ENCODE measurements at places on chromosomes 1 and 21.

DNA sequence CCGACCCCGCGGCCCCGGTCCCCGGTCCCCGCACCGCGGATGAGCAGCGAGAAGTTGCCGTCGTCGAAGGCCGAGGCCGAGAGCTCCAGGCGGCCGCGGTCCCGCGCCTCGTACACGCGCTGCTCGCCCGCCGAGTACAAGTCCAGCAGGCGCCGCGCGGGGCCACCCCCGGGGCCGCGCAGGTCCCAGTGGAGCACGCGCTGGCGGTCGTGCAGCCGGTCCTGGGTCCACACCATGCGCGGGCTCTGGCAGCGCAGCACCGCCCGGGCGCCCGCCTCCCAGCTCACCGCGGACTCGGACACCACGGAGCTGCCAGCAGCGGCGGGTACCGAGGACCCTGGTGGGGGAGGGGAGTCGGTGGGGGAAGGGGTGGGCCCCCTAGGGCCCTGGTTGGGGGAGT lies 2.9 kb downstream of the MXRA8 start:
- DNase-seq: no peak

DNA sequence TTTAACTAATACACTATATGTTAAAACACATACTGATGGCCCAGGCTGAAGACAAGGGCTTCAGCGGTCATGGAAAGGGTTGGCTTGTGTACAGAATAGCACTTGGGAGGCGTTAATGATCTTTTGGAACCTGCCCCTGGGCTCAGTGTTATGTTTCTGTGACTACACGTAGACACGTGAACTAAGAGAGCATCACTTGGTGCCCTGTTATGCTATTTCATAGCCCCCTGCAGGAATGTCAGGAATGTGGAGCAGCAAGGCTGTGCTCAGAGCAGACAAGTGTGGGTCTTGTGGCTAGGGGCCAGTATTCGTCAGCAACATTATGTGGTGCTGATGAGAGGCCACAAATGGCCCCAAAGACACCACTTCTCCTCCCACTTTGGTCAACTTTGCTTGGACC lies 132.4 kb downstream of the MAP3K21 start:
- no peak for DNase-seq

GRCh38 chr21:40615505-40616376 lies 231.2 kb downstream of the DSCAM start:
- no peak for DNase-seq

DNA sequence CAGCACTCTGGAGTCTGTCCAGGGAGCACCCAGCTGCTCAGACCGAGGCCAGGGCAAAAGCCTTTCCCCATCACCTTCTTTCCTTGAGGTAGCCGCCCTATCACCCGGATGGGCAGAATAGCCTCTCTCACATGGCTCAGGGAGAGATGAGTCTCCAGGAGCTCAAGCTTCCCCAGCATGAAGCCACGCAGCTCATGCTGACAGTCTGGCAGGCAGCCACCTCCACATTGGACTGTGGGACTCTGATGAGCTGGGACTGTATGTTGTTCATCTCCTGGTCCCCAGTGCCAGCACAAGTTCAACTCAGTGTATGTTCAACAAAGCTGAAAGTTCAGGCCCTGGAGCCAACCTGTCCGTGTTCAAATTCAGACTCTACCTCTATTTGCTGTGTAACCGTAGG lies 75.2 kb upstream of the ZC3H12A start:
- no peak for DNase-seq

DNA sequence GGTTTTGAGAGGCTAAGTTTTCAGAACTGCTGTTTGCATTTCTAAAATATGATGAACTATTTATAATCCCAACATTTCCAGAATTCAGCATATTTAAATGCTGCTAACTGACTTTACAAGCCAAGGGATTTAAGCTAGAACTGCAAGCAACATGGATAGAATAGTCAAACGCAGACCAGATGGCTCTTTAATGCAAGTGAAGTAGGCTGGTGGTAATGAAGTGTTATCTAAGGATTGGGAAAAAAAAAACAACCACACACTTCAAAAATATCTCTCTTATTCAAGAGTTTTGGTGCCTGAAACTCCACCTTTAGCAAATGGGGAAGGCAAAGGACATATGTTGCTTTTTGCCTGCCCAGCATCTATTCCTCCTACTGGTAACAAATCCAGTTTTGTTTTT lies 20.9 kb upstream of the SSX2IP start:
- no peak for DNase-seq

DNA sequence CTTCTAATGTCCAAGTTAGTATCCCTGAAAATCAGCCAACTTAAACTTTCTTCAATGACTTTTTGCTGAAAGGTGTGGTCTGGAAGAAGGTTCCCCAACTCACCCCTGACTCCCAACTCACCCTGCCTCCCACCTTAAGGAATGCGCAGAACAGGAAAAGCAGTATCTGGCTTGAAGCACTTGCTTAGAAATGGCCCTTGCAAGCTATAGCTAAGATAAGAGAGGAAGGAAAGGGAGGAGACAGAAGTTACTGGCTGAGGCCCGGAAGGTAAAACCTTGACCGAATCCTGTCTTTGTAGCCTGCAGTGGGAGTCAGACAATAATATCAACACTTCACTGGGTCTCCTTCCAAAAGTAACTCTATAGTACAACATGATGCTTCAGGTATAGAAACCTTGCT lies 2.9 kb downstream of the CYYR1 start:
- no peak for DNase-seq

GRCh38 chr1:30728340-30728739 lies 5.0 kb upstream of the MATN1 start:
- DNase-seq: no peak

DNA sequence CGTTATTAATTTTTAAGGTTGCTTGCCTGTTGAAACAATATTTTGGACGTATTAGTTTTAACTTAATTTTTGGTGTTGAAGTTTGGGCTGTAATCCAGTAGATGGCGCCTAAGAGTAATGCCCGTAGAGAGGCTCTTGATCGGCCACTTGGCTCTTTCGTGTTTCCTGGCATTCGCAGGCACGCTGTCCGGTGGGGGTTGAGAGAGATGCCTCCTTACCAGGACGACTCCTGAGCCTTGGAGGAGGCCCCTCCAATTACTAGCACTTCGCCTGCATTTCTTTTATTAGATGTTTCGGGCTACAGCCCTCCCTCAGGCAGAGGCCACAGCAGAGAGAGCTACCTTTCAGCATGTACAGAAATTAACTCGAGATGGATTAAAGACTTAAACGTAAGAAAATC lies 12.0 kb downstream of the OR2M4 start:
- peak; percentile 40 for DNase-seq

DNA sequence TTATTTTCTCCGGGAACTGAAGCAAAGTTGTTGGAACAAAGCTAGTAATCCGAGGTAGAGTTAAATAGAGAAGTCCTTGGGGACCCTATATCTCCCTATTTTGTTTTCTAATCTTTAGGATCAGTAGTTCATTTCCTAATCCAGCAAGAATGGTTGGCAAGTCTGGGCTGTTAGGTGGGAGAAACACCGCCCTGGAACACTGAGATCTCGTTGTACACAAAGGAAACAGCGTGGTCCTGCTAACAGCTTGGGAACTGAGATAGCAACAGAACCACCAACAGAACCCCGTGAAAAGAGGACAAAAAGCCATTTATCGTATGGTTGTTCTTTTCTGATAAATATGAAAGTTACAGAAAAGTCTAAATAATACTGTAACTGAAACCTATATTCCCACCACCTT lies 121.9 kb upstream of the CDC42BPA start:
- no peak for DNase-seq

GRCh38 chr1:175749075-175749474 lies 5.7 kb upstream of the TNR start:
- DNase-seq: no peak

DNA sequence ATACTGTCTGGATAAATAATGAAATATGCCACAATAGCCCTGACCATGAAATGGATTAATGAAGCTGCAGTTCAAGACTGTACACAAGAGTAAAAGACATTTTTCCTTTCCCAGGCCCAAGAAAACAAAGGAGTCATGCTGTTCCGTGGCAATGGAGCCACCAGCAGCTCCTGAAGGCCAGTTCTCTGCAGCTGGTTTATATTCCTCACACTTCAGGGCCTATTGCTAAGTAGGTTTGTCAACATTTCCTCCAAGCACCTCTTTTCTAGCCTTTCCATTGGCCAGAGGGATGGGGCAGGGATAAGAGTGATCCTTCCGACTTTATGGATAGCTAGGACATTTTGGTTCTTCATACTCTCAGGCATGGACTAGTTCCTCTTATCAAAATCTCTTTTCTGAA lies 24.2 kb upstream of the RGL1 start:
- DNase-seq: no peak

- DNase-seq: no peak
Measured at GRCh38 chr1:41964400-41964799, 45.7 kb upstream of the HIVEP3 start.

DNA sequence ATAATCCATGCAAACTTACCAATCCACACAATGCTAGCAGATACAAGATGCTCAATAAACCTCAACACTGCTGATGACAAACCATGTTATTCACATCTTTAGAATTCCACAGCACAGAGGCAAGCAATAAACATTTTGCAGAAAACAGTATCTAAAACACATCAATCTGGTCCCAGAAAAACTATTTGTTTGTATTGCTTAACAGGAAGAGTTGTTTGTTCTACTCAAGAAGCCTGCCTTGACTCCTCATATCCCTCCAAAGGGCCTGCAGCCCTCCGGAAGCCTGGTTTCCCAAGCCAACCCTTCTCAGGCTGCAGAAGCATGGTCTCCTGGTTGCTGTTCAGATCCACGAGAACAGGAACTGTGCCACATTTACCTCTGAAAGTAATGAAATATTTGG lies 139.7 kb downstream of the RERE start:
- no peak for DNase-seq

DNA sequence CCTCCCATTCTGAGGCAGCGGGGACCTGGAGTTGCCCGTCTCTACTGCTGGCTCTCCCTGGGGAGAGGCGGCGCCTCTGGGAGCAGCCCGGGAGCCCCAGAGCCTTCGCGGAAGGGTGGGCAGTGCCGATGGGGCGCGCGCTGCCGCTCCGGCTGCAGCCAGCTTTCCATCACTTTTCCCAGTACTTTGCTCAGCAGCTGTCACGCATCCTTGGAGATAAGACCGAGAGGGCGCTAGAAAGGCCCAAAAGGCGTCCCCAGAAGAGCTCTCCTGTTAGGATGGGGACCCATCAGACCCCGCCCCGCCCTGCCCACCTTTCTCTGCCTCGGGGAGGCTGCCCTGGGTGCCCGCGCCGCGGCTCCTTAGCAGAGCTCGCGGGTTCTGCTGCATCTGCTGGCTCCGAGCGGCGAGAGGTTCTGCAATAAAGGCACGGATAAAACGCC lies 534 bp downstream of the KCNH1 start:
- DNase-seq: no peak

DNA sequence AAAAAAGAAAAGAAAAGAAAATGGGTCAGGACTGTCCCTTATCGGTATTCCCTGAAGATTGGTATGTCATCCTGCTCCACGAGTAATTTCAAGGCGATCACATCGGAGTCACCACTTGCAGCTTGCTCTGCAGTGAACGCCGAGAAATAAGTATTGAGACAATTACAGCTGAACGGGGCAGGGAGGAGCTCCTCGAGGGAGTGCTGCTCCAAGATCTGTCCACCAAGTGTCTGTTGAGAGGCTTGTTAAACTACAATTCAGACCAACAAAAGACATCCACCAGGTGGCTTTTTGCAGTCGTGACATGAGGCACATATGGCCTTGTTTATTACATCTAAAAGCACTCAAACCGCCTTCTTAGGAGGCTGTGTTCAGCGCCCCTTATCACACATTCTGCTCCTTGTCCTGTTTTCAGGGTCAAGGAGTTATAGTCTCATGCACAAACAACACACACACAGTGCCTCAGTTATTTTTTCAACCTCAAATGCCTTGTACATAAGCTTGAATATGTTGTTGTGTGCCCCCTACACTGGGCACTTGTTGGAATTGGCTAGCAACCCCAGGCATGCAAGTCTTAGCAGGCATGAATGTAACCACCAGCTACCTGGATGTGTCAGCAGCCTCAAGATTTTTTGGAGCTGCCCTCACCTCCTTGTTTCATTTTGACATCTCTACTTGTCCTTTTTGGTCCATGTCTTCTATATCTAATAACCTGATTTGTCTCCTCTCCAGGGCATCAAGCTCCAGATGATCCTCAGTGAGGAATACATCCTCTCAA lies 13.0 kb upstream of the CD48 start:
- no peak for DNase-seq

GRCh38 chr1:107782217-107782845 lies 182.6 kb downstream of the VAV3 start:
- peak; percentile 76 for DNase-seq

DNA sequence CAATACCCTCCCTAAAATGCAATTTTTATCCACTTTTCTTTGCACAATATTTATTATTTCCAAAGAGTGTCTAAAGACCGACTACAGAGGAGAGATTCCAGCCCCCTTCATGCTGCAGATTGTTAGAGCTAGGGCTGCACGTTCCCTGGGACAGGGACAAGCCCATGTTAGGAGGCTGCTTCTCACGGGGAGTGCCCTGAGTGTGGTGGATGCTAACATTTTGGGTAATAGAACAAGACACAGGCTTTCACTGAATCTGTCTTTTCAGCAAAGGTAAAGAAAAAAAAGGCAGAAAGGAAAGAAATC lies 125.4 kb downstream of the RIPK4 start:
- no peak for DNase-seq

DNA sequence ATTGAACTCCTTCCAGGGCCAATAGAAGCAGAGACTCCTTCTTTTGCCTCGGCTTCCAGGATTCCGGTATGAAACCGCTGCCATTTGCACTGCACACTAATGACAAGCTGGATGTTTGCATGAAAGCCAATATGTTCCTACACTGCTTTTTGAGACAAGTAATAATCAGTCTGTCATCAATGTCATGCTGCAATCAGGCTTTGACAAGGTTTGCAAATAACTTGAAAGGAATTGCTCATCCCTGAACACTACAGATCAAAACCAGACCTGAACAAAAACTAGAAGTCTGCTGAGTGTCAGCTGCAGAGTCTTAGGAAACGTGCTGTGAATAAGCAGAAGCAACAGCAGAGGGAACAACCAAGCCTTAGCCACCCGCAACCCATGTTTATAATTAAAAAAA lies 720.7 kb upstream of the CXADR start:
- DNase-seq: no peak

DNA sequence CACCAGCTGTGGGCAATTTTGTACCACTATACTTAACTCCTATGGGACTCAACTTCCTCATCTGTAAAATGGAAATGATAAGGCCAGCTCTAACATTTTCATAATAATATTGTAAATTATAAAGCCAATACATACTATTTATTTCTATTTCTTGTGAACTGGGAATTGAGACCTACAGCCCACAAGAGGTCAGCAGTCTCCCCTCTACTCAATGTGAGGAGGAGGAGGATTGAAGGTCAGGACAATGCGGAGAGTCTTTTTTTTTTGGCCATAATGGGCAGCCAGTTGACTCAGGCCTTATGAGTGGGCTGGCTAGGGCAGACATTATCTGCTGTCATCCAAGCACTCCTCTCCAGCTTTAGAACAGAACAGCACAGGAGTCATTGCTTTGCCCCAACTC lies 90.5 kb downstream of the NUF2 start:
- DNase-seq: no peak

DNA sequence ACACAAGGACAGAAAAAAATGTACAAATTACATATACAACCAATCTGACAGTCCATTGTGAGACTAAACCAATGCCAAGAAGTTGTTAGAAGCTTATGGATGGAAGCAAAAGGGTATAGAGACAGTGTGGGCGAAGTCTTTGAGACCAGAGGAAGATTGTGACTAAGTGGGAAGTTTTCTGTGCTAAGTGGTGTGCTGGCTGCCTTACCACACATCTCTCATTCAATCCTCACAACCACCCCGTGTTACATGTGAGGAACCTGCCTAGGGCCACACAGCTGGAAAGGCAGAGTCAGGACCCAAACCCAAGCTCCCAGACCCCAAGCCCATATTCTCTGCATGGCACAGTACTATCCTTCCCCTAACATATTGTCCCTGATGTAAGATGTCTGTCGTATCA lies 53.5 kb upstream of the DUSP10 start:
- no peak for DNase-seq

- DNase-seq: no peak
Measured at GRCh38 chr1:188782220-188782841, 1695.3 kb downstream of the BRINP3 start.
